Stomach (tissue), 19 donors: ENCODE measurements at places on chromosomes 1 and 21.

DNA sequence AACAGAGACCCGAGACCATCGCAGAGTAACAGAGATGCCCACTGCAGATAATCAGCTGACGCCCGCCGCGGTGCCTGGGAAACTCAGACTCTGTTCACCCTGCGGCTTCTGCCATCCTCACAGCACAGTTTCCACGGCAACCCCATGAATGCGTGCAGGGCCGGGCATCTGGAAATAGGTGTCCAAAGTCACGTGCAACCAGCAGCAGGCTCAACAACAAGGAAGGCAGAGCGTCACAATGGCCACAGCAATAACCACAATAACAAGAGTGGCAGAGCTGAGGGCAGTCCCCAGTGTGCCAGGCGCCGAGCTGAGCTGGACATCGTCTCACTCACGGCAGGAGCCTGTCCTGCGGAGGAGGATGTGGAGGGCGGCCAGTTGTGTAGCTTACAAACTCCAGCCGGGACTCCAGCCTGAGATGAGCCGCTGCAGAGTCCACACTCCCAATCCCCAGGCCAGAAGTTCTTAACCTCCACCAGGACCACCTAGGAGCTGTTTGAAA is 102.0 kb downstream of the CRYAA start:
- peak; percentile 75 for DNase-seq

DNA sequence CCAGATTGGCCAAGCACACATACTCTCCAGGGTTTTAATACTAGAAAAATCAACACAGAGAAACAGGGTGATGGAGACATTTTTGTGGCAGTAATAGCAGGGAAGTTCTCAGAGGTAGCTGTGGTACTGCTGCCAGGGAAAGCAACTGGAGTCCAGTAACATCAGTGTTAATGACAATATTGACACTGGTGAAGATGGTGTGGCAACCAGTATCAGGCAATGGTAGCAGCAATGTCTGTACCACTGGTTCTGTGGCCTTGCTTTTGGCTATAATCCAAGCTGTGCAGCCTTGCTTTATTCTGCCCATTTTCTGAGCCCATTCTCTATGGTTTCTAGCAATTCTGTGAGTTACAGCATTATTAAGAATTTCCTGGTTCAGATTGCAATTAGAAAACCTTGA is 1.6 kb upstream of the SNX7 start:
- no peak for DNase-seq

DNA sequence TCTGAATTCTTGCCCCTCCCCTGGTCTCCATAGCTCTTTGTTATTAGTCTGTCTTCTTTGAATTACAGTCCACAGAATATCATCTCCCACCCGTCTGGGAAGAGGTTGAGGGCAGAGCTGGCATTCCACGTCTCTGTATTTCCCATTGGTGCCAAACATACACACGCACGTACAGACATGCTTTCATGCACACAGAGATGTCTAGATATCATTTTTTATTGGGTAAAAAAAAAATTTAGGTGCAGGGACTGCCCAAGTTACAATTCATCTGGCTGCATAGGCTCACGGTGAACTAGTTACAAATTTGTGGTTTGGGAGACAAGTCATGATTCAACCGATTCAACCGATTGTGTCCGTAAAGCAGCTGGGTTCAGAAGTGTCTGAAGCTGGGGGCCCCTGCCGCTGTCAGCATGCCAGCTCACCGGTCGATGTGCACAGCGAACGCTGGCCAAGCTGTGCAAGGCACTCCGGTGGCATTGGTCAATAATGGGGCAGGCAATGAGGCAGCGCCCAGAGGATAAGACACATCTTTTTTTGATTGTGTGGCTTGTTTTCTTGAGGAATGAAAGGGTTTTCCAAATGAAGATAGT is 73.7 kb downstream of the KCNN3 start:
- DNase-seq: no peak

DNA sequence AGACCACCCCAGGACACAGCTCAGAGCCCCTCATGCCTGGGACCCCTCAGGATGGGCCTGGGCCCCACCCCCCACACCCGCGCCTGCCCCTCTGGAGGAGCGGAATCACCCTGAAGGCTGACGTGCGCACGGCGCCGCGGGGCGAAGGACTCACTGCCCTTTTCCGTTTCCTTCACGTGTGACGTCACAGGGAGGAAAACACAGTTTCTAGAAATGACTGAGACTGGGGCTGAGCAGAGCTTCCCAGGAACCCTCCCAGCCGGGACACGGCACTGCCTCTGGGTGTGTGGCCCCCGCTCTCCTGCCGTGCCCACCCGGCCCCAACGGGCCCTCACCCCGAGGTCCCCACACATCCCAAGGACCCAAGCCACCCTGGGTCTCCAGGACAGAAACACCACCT is 5.4 kb upstream of the TNFRSF4 start:
- DNase-seq: no peak

GRCh38 chr21:31234936-31235335 is 109.1 kb downstream of the TIAM1 start:
- DNase-seq: no peak

- no peak for DNase-seq
These were observed 86.9 kb downstream of the IER5 start for GRCh38 chr1:181175356-181175910.

- peak; percentile 72 for DNase-seq
These were observed 90.9 kb upstream of the DIRAS3 start for GRCh38 chr1:68141071-68142021.

- DNase-seq: no peak
These were observed 24.8 kb downstream of the NOS1AP start for GRCh38 chr1:162094271-162094670.

GRCh38 chr1:246032031-246032551 is 475.0 kb downstream of the SMYD3 start:
- DNase-seq: no peak

- DNase-seq: no peak
These were observed 10.2 kb downstream of the FLG2 start for GRCh38 chr1:152349611-152350010.

DNA sequence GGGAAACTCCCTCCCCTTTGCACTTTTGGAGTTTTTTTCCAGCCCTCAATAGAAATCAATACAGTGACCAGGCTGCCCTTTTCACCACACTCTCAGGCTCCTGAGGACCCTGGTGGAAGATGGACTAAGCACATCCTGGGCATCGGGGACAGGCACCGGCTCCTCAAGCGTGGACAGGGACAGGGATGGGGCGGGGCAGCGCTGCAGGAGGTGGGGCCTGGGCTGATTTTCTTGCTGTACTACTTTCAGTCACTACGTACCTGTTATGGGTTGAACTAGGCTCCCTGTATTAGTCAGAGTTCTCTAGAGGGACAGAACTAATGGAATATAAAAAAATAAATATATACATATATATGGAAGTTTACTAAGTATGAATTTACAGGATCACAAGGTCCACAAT is 2.5 kb downstream of the MX2 start:
- DNase-seq: no peak

DNA sequence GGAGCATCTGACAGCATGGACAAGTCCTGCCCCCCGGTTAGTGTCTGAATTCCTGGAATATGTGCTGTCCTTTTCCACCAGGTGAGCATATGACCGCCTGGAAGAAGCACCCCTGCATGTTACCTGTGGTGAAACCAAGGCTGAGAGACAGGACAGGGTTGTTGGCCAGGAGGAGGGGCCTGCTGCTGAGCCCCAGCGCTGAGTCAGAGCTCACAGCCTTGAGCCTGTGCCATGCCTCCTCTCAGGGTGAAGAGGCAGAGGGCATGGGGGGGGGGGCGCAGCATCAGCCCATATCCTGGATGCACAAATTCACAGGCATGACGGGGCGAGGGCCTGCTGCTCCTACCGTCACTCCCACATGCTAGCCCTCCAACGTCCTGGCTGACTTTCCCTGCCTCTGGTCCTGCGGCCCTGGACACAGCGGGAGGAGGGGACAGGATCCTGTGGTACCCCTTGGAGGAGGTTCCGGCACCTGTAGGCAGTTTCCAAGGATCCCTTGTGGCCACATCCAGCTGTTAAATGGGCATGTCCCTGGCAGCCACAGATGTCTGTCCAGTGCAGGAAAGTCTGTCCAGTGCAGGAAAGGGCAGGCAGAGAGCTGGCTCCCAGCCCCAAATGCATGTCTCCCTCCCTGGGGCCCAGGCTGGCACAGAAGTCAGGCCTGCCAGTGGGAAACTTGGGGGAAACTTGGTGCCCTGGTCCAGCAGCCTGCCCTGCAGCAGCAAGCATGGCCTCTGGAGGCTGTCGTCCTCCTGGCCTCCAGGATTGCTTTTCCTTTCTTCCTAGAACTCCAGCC is 23.9 kb downstream of the TTC34 start:
- DNase-seq: no peak

- DNase-seq: no peak
These were observed 39.4 kb upstream of the FAM131C start for GRCh38 chr1:16112596-16113555.

- no peak for DNase-seq
These were observed 76.7 kb upstream of the ARHGEF16 start for GRCh38 chr1:3377604-3378279.

- DNase-seq: no peak
These were observed 1489.1 kb downstream of the BRINP3 start for GRCh38 chr1:188988589-188988988.

DNA sequence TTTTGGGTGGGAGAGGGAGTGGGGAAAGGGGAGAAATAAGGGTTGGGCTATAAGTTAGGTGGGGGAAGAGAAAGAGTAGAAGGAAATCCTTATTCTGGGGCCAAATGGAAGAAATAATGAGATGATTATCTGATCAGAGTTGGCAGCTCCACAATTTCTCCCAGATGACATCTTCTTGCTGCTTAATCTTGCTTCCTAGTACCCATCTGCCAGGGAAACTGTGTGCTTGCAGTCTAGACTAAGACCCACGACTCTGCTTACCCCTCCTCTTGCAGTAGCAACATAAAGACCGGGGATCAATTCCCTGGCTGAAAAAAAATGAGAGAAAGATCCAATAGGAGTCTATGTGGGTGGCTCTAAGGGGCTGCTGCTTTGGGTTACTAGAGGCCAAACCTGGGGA is 95.6 kb downstream of the PAPPA2 start:
- no peak for DNase-seq

GRCh38 chr1:52059321-52059720 is 3.2 kb downstream of the BTF3L4 start:
- DNase-seq: no peak

DNA sequence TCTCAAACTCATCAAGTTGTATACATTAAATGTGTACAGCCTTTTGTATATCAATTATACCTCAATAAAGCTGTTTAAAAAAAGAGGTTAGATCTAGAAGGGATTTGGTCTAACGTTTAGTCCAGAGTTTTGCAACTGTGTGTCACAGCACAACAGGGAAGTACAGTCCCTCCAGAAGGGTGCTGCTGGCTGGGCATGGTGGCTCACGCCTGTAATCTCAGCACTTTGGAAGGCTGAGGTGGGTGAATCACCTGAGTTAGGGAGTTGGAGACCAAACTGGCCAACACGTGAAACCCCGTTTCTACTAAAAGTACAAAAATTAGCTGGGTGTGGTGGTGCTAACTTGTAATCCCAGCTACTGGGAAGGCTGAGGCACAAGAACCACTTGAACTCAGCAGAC is 78.3 kb upstream of the HAO2 start:
- no peak for DNase-seq

DNA sequence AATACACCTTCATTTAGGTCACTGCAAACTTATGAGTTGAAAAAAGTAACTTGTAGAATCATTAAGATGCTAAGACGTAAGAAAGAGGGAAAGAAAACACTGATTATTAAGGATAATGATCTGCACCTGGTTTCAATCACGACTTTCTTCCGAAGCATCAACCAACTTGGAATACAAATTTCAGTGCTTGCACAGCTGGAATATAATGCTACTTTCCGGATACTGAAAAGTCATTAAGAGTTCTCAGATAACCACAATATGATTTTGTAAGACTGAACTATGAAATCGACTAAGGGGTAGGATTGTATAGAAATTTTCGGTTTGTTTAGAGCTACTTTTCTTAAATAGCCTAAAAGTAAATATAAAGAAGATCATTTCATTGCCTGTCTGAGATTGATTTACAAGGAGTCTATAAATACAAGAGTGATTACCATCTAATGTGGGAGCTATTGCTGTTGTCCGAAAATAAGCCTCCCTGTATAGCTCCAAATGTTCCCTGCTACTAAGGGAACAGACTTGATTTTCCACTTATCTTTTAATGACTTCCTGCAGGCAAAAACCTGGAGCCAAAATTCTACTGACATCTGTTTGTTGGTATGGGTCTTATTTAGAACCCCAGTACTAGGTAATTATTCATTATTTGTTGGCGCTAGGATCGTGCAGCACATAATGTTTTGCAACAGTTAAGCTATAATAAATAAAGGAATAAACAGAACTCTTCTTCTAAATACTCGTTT is 673.3 kb downstream of the KCNT2 start:
- DNase-seq: peak; percentile 25

DNA sequence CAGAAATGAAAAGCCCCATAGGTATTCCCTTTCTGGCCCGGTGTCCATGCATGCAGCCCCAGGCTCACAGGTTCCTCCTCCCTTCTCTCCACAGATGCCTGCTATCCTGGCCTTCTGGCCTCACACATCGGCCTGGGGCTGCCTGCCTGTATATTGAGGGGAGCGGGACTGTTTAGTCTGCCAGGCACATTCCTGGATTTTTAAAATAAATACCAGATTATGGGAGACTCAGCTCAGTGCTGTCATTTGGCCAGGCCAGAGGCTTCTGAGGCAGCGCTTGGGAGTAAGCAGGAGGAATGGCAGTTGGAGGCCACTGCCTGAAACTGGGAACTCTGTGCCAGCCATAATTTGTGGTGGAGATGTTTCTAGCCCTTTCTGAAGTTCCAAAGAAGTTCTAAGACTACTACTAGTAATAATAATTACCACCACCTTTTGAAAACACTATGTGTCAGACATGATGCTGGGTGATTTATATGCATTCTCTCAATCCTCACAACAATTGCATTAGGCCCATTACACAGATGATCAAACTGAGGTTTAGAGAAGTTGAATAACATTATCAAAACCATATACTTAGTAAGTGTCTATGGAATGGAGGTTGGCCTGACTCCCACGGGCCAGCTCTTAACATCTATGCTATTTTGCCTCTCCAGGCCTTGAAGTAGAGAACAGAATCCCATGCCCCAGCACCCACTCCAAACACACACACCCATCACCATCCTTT is 107.6 kb downstream of the PLXNA2 start:
- no peak for DNase-seq

GRCh38 chr1:227390525-227390924 is 72.2 kb upstream of the CDC42BPA start:
- DNase-seq: no peak

DNA sequence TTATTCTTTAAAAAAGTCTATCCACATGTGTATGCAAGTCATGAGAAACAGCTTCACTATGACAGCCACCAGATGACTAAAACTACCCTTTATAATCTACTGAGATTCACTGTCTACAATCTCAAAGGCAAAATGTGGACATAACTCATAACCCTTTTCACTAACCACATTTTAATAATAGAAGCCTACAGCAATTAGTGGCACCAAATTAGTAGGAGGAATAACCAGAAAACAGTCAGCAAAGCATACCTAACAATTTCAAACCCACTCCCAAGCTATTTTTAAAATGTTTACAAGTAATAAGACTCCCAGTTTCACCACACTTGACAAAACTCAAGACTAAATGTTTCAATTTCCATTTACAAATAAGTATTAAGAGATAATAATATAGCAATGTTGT is 442.9 kb downstream of the PTPRC start:
- no peak for DNase-seq

- no peak for DNase-seq
These were observed 148.4 kb upstream of the TMEM51 start for GRCh38 chr1:15005116-15005515.
